ENCODE measurements at places on chromosomes 2 and 18. TPM values are rescaled to one million over a fixed set of nuclear protein-coding genes. Genes with fewer than 3 reads are reported as not detected.

GRCh38 chr18:31438402-31438801 lies 9.1 kb upstream of the DSG3 start:
- no peak for DNase-seq

DNA sequence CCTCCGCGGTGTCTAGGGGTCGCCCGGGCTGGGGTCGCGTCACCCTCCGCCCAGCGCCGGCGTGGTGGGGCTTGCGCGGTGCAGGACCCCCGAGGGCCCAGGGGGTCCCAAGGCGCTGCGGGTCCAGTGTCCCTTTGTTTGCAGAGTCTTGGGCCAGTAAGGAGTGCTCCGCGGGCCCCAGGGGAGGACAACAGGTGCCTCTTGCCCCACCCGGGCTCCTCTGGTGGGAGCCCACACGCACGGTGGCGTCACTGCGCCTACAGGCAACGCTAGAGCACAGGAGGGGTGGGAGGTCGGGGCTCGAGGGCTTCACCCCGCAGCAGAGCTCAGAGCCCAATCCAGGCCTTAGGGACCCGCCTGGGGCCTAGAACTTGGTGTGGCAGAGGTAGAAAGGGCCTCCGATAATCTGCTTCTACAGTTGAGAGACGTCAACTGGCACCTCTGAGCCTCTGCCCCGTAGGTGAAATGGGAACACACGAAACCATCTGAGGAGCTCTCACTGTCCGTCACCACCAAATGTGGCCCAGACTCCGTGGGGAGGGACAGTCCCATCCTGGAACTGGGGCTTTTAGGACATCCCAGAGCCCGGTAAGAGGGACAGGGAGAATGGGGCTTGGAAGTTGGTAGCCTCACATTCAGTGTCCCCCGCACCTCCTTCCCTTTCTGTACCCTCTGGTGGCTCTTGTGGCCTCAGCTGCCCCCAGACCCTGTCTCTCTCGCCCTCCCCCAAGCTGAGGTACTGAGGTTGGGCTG lies 1.4 kb downstream of the ARID5A start:
- DNase-seq: no peak

- no peak for DNase-seq
Observed at GRCh38 chr2:189952536-189953109, 109.9 kb downstream of the MSTN start.

GRCh38 chr18:29181151-29181901 lies 1004.4 kb upstream of the CDH2 start:
- no peak for DNase-seq

- DNase-seq: no peak
Observed at GRCh38 chr2:9212010-9212635, 5.5 kb downstream of the ASAP2 start.

Gene PLGLB1
- 6.6 TPM for polyA plus RNA-seq

DNA sequence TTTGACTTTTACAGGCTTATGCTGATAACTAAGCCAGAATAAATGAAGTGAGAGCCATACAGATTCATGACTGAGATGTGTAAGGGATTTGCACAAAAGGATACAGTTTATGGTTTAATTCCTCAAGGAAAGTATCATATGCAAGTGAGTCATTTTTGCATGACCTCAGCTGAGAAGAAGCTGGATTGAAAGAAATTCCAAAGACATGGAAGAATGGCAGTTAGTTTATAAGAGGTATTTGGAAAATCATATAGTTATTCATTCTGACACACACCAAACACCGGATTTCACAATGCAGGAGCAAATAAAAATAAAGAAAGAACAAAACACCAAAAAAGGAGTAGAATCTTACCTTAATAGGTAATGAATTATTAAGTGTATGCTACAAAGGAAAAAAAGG lies 83.2 kb upstream of the RND3 start:
- peak; percentile 47 for DNase-seq

Gene MATN3
- polyA plus RNA-seq: 1.6 TPM

Gene CTLA4
- 0.09 TPM for polyA plus RNA-seq

Gene TTR
- polyA plus RNA-seq: not detected

Gene OTOS
- not detected for polyA plus RNA-seq

DNA sequence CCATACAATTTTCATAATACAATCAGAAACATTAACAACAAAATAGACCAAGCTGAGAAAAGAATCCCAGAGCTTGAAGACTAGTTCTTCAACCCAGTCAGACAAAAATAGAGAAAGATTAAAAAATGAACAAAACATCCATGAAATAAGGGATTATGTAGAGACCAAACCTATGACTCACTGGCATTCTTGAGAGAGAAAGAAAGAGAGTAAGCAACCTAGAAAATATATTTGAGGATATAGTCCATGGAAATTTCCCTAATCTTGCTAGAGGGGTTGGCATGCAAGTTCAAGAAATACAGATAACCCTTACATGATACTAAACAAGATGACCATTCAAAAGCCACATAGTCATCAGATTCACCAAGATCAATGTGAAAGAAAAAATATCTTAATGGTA lies 281.7 kb downstream of the CCDC85A start:
- no peak for DNase-seq

DNA sequence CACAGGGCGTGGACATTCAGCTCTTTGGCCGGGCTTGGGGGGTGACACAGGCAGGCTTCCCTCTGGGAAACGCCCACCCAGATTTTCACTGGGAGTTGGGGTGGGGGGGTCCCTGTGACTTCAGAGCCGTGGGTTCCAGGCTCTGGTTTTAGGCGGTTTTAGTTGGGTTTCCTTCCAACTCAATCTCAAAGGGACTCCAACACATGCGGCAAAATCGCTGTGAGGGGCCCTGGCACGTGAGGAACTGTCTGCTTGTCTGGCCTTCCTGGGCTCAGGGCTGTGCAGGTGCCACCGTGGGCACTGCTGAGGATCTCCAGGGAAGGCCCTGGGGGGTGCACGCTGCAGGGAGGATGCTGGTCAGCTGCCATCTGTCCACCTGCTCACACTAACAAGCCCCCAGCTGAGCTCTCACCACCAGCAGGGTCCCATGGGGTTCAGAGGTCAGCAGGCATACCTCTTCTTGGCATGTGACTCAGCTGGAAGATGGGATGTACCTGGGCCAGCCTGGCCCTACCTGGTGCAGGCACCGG lies 11.7 kb downstream of the HS6ST1 start:
- no peak for DNase-seq

DNA sequence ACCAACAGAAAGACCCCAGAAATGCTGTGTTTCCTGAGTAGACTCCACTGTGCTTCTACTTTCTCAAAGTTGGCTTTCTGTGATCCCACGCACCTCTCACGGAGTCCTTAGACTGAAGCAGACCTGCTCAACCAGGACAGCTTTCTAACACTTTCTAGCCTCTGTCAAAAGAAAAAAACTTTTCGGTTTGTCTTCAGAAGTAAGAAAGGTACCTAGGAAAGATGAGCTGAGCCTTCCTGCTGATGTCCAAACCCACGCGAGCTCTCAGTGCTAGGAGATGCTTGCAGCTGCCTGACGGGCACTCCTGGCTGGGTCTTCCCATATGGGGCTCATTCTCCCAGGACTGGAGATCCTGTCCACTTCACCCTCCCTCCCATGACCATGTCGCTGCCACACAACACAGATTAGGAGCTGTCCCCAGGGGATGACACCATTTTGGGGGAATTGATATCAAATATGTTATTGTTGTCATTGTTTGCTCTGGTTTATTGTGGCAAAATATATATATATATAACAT lies 49.2 kb upstream of the DAPL1 start:
- no peak for DNase-seq

DNA sequence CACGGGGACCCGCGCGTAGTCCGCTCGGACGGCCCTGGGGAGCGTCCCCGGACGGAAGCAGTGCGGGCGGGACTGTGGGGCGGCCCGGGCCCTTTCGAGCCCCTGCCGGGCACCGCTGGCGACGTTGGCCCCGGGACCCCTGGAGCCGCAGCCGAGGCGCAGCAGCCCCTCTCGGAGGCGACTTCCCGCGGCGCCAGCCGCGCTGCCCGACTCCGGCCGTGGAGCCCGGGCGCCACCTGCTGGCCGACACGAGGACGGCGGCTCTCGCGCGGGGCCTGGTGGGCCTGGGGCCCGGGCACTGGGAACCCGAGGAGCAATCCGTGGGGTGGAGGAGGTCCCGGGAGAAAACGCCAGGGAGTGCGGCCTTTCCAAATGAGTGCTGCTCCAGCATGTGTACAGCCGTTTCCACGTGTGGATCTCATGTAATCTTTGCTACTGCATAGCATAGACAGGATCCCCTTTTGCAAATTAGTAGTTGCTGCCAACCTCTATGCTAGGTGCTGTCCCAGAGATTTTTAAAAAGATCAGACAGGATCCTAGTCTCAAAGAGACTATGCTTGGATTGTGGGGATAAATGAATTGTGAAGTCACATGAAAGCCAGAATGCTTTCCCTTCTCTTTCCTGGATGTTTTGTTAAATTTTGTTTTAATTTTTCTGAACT lies 4.0 kb downstream of the ID2 start:
- DNase-seq: no peak

DNA sequence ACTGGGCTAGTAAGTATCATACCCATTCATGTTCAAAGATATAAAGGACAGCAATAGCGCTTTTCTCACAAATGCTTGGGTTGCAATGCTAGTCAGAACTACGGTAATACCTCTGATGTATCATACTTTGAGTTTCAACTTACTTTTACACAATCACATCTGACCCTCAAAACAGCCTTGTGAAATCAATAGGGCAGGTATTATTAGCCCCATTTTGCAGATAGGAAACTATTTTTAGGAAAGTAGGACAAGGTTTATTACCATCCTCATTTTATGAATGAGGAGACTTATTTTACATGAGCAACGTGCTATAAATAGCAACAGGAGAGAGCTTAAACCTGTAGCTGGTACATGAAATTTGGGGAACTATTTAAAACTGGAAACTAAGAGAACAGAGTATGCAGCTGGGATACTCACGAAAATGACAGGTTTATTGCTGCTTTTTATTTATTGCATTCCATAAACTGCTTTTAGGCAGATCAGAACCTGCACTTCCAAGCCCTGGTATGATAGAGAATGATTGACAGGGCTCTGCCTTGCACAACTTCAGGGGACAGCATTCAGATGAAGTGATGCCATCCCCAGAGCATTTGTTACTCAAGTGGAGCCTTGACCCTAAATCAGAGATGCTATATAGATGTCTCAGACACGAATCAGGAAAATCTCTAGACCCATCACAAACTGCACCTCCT lies 42.4 kb upstream of the PPM1B start:
- no peak for DNase-seq

Gene SLC23A3
- polyA plus RNA-seq: 1.3 TPM

DNA sequence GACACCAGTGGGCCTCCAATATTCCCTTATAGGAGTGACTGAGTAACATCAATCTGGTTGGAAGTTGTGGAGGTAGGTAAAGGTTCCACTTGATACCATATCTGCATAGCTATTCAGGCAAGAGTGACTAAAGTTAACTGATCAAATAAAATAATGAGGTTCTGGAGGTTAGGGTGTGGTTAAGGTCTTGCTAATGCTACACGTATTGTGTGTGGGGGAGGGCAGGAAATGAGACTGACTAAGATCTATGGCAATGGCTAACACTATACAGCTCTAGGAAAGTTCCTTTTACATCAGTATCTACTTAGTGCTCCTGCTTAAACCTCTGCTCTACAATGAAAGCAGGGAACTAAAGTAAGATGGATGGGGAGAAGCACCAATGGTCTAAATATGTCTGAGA lies 149.1 kb upstream of the MGAT5 start:
- DNase-seq: no peak

DNA sequence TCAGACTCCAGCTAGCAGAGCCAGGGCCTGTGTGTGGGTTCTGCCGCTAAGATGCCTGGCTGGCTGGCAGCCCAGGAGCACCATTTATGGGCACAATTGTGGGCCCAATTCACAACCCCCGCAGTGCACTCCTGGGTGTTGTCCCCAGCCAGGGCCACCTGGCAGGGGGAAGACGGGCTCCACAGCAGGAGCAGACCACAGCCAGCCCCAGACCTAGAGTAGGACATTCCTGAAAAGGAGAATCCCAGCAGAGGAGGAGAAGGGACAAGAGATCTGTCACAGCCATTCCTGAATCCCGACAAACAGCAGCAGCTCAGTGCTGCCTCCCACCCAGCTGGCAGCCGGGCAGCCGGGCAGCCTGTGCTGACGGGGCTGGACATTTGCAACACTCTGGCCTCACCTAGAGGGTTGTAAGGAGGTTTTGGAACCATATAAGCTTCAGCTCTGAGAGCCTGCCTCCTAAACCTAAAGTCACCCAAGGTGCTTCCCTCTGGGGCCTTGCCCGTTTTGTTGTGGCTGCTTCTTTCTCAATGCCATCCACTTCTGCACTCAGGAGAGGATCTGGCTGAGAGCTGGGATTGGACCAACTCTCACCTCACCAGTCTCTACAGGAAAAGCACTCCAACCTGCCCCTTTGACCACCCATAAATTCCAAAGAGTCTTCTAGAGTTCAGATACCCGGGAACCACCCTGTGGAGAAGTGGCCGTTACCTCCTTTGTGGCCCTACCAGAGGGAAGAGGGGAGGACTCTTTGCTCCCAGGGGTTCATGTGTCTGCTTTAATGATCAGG lies 4.1 kb upstream of the TMEM177 start:
- DNase-seq: no peak

- no peak for DNase-seq
Observed at GRCh38 chr2:171180229-171180930, 19.7 kb upstream of the TLK1 start.

Gene UGT1A6
- not detected for polyA plus RNA-seq

Gene AMER3
- not detected for polyA plus RNA-seq

Gene MAP4K3
- polyA plus RNA-seq: 36.2 TPM

Gene CENPA
- polyA plus RNA-seq: 3.5 TPM

Gene GKN1
- not detected for polyA plus RNA-seq

GRCh38 chr2:216018709-216019108 lies 5.4 kb upstream of the MREG start:
- DNase-seq: no peak
